ENCODE measurements at places on chromosomes 3 and 15. TPM values are rescaled to one million over a fixed set of nuclear protein-coding genes. Genes with fewer than 3 reads are reported as not detected.

Gene MEIS2
- total RNA-seq = 22.0 TPM

Gene KBTBD12
- 1.1 TPM for total RNA-seq

- no peak for DNase-seq
Observed at GRCh38 chr3:65489253-65489652, 549.5 kb downstream of the MAGI1 start.

DNA sequence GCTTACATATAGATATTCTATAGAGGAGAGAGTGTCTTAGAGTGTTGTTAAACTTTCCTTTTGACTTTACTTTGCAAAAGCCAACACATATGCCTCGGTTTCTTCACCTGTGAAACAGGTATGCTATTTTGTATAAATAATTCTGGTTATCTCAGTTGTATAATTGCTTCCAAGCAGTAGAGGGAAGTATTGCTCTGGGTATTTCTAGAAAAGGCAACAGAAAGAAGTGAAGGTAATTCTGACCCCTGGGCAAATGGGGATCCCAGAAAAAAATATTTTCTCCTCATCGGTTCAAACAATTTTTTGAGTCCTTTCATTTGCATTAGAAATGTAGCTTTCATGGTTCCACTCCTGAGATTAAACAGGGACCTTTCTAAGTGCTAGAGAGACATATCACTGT, 216.5 kb upstream of the SEMA6D start:
- no peak for DNase-seq

GRCh38 chr3:188270423-188270972, 116.5 kb downstream of the LPP start:
- no peak for DNase-seq

DNA sequence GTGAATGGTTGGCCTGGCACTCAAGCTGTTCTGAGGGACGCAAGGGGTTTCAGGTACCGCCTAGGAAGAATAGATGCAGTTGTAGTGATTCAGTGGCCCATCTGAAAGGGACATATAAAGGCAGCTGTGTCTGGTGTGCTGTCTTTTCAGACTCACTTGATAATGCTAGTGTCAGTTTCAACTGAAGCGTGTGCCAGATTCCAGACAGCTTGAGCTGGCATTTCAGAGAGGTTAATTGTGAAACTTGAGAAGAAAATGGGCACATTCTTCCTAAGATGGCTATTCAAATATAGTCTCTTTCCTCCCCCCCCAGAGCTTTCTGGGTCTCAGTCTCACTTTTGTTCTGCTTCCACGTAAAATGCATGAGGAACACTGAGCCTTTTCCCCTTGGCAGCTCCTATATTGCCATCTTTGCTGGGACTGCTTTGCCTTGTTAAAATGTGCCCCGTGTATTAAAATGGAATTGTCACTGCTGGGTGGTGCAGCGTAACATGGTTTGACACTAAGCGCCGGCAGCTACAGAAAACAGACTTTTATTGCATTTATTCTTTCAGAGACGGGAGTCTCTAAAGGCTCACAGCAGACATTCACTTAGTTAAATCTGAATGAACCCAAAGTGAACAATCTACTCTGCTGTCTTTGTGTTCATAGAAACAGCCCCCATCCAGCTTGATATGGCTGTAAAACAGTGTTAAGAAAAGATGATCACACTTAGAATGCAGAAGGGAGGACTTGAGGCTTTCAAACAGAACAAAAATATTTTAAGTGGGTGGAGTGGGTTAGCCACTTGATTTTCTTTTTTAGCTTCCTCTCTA, 478.7 kb downstream of the RBMS3 start:
- no peak for DNase-seq

- DNase-seq = no peak
Observed at GRCh38 chr3:103218793-103219192, 784.0 kb downstream of the ZPLD1 start.

DNA sequence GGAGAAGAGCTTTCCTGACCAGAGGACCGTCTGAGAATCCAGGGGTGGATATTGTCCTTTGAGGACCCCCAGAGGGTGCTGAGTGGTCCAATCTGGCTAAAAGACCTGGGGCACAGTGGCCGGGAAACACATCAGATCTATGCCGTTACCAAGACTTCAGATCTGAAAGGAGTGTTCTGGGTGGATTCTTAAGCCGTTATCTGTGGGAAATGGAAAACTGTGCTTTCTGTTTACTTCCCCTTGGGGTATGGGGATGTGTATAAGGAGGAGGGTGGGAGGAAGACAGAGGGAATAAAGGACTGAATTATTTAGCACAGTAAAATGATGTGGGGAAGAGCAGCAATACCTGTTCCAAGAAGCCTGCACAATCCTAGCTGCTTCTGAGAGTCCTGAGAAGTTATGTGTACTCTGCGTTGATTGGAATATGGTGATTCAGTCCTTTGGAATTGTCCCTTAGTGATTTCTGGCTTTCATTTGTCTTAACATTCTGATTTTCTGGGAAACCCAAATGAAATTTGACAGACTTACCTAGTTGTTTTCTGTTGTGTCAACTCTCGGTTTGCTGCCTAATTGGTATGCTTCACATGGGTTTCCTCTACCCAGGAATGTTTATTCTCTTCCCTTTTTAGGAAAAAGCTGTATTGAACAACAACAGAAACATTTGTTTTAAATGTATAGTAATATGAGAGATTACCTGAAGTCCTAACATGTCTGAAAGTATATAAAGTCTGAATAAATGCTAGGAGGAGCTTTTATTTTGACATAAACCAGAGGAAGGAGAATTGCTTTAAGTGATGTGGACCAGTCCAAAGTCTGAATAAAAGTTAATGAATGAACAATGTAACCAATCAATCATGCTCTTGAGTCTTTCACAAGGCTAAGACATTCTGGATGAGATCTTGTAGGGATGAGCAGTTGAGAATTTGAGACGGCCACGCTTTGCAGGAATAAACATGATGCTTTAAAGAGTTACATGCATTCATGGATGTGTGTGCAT, 427.1 kb upstream of the C2CD4B start:
- no peak for DNase-seq

- no peak for DNase-seq
Observed at GRCh38 chr15:58490888-58491473, 59.2 kb downstream of the LIPC start.

DNA sequence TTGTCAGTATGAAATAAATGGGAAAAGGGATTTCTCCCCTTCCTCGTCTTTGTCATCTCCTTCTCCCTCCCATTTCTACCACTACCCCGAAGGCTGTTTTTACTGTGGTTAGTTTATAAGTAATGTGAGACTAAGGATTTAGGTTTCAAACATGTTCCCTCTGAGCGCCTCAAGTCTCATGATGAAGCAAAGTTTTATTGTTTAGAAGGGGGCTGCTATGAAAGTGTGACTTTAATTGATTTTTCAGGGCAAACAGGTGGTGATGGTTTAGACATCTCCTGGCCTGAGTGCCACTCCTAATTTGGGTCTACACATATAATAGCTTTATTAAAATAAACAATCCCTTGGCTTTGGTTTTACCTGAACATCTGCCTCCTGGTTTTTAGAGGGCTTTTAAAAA, 185.5 kb downstream of the MCTP2 start:
- no peak for DNase-seq

All from sciatic nerve (tissue), 2 donors.